ENCODE measurements at places on chromosomes 7 and 10.

DNA sequence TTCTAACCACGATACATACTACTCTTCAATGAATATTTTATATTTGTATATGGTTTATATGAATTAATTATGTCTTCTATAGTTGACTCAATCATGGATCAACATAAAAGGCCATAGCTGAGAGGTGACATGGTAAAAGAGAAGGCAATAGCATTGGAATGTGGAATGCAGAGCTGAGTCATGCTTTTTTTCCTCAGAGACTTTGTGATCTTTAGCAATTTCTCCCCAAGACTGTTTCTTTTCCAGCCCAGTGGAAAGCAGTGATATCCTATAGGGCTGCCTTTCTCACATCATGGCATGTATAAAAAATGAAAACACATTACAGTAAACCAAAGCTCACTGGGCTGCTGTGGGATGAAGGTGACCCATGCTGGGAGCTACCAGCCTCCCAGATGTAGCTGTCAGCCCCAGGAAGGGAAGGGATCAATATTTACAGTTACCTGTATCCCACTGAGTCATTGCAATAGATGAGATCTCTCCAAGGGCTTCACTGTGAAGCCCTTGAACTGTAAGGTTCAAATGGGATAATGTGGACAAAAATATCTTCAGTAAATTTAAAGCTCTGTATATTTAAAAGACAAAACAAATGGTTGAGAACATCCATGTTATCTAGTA lies 30.2 kb downstream of the SLC39A12 start:
- no peak for DNase-seq

GRCh38 chr7:46463170-46463569 lies 542.1 kb upstream of the IGFBP3 start:
- no peak for DNase-seq

DNA sequence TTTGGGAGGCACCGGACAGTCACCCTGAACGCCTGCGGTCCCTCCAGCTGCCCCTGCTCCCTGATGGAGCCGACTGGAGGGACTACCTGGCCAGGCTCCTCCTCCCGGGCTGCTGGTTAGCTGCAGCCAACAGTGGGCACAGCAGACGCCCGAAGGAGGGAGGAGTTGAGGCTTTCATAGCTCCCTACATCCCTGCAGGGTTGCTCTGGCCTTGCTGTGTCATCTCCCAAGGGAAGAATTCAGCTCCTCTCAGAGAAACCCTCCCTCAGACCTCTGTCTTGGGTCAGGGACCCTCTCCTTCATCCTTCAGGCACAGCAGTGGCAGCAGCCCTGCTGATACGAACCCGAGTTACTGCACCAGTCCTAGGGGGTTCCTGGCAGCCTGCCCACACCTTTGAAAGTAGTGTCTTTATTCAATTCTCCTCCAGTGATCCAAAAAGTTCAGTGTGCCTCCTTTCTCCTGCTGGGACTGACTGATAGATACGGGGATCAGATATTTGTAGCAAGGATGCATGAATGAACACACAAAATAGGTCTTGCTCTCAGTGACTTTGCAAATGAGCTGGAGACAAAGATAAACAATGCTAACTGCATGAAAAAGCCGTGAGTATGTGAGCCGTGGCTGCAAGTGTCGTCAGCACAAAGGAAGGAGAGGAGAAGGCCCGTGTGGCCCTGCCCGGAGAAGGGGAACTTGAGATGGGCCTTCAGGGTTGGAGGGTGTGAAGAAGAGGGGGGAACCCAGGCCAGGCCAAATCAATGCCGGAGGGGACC lies 136.6 kb downstream of the PRKAG2 start:
- no peak for DNase-seq

DNA sequence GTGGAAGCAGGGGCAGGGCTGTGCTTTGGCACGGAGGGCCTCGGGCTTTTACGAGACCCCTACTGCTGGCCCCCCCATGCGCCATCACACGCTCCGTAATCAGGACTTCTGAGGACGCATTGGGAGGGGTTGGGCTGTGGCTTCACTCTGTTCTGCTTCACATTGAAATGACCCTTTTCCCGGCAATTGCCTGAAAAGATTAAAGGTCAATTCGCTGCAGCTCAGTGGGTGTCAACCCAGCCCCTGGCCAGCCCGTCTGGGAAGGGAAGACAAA lies 41.7 kb upstream of the UBE3C start:
- DNase-seq = no peak

DNA sequence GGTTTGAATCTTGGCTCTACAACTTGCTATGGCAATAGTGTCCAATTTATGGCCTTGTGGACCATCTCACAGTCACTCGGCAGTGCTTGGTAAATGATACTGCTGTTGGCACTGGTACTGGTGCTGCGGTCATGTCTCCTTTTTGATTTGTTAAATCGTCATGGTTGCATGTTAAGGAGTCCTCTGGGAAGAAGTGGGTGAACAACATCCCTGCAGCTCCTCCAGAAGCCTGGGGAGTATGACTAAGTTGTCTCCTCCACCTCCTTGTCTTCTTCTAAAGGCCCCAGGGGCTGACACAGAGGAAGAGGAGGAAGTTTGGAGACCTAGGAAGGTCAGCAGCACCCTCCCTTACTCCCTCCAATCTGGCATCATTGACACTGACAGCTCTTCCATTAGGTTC lies 8.5 kb downstream of the ITPRIP start:
- DNase-seq = no peak

- DNase-seq = no peak
These were observed 415.1 kb downstream of the THSD7A start for GRCh38 chr7:11416641-11417458.

DNA sequence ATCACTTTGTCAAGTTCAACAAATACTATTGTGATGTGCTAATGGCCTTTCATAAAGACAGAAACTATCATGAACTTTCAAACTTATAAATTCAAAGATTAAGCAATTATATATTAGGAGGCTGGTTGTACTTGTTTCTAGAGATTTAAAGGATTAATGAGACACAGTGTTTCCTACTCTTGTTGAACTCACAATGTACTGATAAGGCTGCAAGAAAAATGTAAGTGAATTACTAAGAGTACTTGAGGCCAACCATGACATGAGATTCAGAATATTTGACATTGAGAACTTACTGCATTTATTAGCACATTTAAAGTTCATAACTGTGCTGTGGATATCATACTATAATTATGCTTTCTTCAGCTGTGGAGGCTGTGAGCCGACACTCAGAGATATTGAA lies 1210.5 kb upstream of the SORCS1 start:
- DNase-seq = no peak

GRCh38 chr10:24708081-24708480 lies 15.6 kb downstream of the ARHGAP21 start:
- DNase-seq = no peak

- DNase-seq = no peak
These were observed 293.2 kb upstream of the HABP2 start for GRCh38 chr10:113259576-113260226.

GRCh38 chr7:151119902-151120301 lies 33.6 kb downstream of the AGAP3 start:
- no peak for DNase-seq

- DNase-seq = no peak
These were observed at the start of gene C10orf120 for GRCh38 chr10:122699796-122700455. Gene C10orf120 (minus strand): TSS chr10:122699846. CDS start chr10:122699790, 56 bp downstream.

GRCh38 chr10:34477249-34477648 lies 337.8 kb downstream of the PARD3 start:
- DNase-seq = no peak

DNA sequence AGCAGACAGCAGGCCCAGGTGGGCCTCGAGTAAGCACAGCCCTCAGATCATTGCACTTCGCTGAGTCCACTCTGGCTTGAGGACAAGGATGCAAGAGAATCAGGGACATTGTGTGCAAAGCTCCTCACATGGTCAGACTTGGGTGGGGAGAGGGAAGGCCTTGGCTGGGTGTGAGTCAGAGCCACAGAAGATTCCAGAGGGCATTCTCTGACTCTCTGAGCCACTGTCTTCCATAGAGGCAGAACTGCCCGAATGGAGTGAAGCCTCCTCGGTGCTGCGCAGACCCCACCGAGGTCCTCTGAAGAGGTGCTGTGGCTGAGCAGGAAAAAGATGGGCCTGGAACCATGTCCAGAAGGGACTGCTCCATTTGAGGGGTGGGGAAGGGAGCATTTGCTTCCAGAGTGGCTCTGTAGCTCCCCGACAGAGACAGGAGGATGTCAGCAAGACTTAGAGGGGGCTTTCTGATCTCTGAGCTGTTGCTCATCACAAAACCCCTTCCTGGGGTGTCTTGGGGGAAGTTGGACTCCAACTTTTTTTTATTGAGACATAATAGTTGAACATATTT lies 120.8 kb downstream of the PTPN20 start:
- DNase-seq = no peak

DNA sequence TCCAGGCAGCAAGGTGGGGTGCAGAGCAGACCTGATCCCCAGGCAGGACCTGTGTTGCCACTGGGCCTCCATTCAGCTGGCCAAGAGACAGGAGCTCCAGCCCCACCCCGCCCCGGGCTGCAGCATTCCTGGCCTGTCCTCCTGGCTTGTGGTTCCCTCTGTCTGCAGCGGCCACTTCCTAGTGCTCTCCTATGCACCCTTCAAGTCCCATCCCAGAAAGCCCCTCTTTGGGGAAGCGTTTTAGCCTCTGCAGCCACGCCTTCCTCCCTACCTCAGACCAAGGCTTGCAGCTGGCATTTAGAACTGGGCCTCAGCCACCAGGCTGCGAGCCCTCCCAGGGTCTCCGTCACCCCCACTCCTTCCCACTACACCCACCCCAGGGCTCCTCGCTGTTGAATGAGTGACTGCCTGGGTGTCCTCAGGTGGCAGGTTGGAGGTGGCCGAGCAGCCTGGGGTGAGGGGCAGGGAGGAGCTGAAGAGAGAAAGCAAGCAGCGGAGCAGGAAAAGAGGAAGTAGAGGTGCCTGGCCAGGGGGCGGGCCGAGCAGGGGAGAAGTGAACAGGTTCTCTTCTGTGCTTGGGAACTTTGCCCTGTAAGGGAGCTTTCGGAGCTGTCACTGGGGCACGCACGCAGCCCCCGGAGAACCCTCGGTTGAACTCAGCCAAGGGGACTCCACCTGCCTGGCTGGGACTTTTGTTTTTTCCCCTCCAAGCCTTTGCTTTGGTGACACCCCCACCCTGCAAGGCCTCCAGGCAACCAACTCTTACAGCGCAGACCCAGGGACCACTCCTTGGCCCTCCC lies 109.1 kb upstream of the TNRC18 start:
- DNase-seq = peak; percentile 27

DNA sequence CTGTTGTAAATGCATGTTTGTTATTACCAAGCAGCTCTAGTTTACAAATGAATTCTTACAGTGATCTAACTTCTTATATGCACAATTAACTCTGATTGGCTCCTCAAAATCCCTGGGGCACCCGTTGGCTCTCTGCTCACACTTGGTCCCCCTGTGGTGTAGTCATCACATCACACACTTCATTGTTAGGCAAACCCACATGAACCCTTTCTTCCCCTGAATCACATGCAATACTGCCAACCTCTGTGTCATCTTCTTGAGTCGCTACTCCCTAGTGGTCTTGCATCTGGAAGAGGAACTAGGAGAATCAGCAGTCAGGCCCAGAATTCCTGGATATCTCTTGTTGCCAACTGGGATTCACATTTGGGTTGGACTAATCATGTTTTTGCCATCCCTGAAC lies 73.1 kb downstream of the CD36 start:
- no peak for DNase-seq

GRCh38 chr10:104449391-104449790 lies 95.8 kb downstream of the CFAP58 start:
- no peak for DNase-seq

- DNase-seq = no peak
These were observed 28.6 kb downstream of the RABGEF1 start for GRCh38 chr7:66768865-66769832.

DNA sequence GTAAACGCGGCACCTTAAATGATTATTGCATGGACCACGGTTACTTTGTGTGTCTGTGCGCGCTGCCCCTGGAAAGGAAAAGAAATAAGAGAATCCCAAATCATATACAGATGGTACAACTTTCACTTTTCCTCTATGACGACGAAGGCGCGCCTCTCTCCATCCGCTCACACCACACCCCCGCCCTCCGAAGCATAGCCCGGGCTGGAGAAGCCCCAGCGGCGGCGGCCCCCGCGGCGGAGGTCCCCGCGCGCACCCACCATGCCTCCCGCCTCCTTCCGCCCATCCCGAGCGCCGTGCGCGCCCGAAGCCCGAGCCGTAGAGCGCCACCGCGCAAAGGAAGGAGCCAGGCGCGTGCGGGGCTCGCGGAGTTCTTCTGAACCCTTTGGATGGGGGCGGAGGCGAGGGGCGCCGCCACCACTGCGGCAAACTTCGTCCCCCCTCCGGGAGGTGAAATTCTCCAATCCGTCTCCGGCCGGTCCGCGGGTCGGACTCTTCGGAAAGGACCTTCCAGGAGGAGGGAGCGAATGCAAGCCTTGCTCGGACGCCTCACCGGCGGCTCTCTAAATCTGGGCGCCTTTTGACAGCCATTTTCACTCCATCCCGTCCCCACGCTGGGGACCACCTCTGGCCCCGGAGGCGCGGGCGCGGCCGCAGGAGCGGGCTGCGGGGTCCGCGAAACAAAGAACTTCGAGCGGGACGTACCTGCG lies 588 bp downstream of the GLI3 start:
- no peak for DNase-seq
